ENCODE measurements at places on chromosomes 3 and 15. TPM values are rescaled to one million over a fixed set of nuclear protein-coding genes. Genes with fewer than 3 reads are reported as not detected.

CTXND1 gene
- total RNA-seq: not detected

ANKUB1 gene
- not detected for total RNA-seq

PBRM1 gene
- 66.3 TPM for total RNA-seq

LARP6 gene
- not detected for total RNA-seq

SLC6A11 gene
- not detected for total RNA-seq

STRC gene
- total RNA-seq: 0.30 TPM
